Activated naive CD8-positive, alpha-beta T cell treated with anti-CD3 and anti-CD28 coated beads for 36 hours (primary cell): ENCODE measurements at places on chromosomes 7 and 10.

DNA sequence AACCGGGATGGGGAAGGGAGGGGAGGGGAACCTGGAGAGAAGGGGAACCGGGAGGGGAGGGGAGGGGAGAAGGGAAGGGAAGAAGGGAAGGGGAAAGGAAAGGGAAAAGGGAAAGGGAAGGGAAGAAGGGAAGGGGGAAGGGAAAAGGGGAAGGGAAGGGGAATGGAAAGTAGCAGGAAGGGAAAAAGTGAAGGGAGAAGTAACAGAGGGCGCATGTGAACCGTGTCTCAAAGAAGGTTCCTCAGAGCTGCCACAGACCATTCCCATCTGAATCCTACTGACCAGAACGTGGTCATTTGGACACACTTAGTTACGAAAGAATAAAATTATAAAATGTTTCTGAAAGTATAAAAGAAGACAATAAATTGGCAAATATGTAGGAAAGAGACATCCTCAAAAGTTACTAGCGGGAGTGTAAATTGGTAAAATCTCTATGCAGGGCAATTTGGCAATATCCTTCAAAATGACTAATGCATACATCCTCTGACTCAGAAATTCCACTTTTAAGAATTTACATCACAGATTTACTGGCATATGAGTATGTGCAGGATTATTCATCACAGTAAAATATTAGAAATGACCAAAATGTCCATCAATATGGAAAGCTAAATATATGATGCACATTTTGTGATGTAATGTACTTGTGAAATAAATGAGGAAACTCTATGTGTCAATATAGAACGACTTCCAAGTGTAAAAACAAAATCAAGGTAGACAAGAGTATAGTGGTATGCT lies 12.9 kb downstream of the C10orf67 start:
- DNase-seq, result no peak

GRCh38 chr10:61061923-61062504 lies 118.0 kb upstream of the RHOBTB1 start:
- DNase-seq, result no peak

DNA sequence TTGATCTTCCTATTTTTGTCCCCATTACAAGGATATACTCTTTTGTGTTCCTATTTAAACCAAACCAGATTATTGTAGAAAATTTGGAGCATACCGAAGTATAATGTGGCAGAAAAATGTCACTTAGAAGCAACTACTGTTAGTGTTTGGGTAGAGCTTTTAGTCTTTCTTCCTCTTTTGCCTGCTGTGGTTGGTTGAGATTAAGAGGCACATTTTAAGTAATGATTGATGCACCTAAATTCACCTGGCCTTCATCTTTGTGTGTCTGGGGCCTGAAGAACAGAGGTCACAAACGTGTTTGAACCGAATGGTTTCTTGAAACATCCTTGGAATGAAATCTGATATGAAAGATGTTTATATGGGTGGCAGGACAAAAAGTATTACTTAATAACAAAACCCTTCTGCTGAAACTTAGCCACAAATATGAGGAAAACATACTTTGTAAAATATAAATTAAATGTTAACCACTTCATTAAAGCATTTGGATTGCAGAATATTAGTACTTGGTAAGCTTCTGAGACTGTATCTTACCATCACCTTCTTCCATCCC lies 2.6 kb downstream of the BPGM start:
- no peak for DNase-seq

DNA sequence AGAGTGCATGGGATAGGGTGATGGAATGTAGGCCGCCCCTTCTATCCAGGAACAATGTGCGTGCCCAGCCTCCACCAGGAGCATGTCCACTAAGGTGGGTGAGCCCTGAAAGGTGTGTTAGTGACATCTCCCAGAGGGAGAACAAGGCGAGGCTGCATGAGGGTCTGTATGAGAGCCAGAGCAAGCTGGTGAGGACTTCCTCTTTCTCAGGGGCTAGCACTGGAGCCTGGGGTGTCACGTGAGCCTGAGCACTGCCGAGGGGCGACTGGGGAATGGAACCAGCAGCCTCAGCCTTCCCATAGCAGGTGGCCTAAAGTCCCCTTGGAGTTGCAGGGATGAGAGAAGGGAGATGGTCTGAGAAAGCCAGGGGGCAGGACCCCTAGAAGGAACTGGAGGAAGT lies 156.3 kb upstream of the COBL start:
- no peak for DNase-seq

- DNase-seq, result peak; percentile 4
Measured at GRCh38 chr7:80218723-80219122, 84.1 kb downstream of the GNAI1 start.

DNA sequence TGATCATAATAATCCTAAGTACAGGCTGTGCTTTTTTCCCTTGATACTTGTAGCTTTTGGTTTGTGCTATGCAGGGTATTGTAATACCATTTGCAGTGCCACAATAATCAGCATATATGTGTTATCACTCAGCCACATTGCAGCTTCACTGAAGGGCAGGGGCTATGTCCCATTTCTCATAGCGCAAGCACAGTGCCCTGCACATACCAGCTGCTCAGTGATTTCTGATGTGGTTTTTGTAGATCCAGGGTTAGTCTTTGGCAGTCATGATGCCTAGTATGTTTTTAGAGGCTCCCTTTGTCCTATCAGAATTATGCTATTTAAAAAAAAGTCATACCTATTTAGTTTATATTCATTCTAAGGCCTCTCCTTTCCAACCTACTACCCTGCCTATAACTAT lies 25.8 kb downstream of the MET start:
- DNase-seq, result no peak

GRCh38 chr10:45653454-45653853 lies 19.1 kb downstream of the ZFAND4 start:
- no peak for DNase-seq

- no peak for DNase-seq
Measured at GRCh38 chr7:87575521-87575920, 25.2 kb downstream of the ABCB1 start.

GRCh38 chr10:78853864-78854263 lies 214.9 kb upstream of the ZMIZ1 start:
- DNase-seq, result no peak

GRCh38 chr7:126993626-126994213 lies 259.0 kb downstream of the GRM8 start:
- DNase-seq, result no peak

- no peak for DNase-seq
Measured at GRCh38 chr7:28640001-28640400, 227.7 kb downstream of the CREB5 start.

- DNase-seq, result no peak
Measured at GRCh38 chr7:82616059-82616728, 172.6 kb upstream of the CACNA2D1 start.

DNA sequence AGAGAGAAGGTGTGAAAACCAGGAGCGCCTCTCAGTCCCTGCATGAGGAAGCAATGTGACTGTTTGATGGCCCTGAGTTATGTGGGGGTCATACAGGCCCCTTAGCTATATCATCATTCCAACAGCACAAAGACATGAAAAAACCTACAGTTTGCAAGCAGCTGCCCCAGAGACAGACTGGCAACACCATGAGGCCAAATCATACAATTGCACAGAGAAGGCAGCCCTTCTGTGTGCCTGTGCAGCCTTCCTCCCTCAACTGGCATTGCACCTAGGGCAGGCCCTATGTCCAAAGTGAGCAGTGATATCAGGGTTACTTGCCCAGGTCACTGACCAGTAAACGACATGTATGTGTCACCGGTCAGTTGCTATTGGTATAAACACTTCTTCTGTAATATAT lies 41.6 kb downstream of the GPRIN2 start:
- DNase-seq, result no peak

DNA sequence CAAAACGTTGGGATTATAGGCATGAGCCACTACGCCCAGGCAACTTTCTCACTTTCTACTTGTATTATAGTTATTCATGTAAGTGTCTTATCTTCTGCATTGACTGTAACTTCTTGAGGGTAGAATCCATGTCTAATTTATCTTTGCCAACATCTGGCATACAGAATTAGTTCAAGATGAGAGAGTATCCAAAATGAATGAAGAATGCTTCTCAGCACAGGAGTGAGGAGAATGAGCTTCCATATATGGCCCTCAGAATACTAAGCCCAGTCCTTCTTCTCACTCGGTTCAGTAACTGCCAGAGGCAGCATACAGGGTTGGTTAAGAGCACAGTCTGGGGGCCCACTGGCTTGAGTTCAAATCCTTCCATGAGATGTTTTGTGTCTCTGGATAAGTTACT lies 75.0 kb upstream of the LRRC17 start:
- no peak for DNase-seq

DNA sequence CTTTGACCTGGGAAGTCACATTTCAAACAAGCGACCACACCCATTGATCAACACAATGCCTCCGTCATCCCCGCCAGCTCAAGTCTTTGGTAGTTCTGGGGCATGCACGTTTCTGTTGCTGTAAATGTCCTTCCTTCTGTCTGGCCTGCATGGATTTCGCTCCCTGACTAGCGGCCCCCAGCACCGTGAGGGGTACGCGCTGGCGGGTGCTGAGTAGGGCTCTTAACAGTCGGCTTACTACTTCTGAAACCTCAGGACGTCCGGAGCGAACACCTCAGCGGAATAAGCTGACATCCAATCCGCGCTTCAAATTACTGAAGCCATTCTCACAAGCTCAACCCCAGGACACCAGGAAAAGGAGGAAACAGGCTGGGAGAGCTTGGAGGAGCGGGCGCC lies 505 bp downstream of the NUDCD3 start:
- no peak for DNase-seq

GRCh38 chr7:80967071-80967916 lies 48.4 kb upstream of the SEMA3C start:
- DNase-seq, result no peak

DNA sequence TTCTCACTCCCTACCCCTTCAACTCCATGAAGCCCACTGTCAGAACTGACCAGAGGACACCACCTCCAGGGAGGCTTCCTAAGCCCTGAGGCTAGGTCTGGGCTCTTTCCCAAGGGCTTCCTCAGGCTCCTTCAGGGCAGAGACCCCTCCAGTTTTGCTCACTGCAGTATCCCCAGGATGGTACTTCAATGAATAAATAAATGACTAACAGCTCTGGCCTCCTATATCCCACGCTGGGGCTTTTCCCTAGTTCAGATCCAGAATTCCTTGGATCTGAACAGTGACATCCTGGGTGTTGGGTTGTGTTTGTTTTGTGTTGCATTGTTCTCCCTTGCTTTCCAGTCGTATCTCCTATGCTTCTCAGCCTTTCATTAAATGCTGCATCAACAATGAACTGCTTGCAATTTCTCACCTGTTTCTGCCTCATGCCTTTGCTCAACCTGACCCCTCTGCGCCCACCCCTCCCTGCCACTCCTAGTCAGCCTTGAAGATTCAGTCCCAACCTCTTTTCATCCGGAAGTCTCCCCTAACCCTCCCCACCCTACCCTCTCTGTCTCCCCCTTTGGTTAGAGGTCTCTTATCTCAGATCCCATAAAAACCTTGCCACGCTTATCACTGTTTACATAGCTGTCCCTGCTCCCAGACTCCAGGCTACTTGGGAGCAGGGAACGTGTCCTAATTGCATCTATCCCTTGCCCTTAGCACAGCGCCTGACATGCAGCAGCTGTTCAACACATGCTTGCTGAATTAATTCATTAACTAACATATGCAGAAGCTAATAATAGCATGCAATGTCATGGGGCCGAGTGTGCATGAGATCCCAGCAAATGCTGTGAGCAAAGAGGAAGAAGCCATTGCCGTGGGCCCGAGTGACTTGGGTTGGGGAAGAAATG lies 41.7 kb downstream of the PPP1R3C start:
- no peak for DNase-seq

DNA sequence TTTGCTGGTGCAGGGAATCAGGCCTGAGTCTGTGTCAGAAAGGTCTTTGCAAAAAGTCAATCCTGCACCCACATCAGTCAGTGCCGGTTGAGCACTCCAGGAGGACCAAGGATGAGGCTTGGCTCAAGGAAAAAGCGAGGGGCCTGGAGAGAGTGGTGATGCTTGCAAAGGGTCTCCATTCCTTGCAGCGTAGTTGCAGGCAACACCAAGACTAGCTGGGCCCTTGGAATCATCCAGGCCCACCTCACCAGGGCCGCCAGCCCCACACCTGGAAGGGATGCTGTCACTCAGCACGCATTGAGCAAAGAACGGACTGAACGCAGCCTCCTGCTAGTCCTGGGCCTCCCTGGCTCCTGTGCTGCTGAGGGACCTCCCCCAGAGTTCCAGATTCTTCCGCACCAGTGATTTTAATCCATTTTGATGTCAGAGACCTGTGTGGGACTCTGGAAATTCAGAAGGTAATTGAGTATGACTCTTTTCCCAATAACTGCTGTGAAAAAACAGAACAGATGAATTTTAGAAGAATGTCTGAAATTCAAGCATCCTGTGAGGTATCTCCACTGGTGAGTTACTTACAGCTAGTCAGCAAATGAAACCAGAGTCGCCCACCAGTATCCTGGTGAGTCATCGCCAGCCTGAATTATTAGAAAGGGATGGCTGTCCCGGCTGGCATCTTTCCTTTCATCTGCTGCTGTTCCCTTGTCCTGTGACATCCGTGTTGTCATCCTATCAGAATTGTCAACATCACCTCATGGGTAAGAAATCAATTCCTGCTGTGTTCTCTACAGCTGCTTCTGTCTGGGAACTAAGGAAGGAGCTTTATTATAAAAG lies 150.8 kb upstream of the NPS start:
- no peak for DNase-seq

DNA sequence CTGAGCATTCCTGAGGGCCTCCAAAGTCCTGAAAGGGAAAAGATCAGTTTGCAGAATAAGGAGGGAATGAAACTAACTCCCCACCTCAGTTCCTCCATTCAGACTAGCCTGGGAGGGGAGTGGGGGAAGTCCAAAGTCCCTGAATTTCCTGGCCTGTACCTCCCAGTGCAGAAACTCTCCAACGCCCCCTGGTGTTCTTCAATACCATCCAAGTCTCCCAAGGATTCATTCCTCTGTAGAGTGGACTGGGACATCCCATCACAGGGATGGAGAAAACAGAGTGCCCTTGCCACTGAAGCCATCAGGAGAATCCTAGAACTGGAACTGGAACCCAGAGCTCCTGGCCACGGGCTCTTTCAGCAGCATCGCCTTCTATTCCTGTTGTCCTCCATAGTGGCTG lies 1.6 kb upstream of the COL13A1 start:
- no peak for DNase-seq

DNA sequence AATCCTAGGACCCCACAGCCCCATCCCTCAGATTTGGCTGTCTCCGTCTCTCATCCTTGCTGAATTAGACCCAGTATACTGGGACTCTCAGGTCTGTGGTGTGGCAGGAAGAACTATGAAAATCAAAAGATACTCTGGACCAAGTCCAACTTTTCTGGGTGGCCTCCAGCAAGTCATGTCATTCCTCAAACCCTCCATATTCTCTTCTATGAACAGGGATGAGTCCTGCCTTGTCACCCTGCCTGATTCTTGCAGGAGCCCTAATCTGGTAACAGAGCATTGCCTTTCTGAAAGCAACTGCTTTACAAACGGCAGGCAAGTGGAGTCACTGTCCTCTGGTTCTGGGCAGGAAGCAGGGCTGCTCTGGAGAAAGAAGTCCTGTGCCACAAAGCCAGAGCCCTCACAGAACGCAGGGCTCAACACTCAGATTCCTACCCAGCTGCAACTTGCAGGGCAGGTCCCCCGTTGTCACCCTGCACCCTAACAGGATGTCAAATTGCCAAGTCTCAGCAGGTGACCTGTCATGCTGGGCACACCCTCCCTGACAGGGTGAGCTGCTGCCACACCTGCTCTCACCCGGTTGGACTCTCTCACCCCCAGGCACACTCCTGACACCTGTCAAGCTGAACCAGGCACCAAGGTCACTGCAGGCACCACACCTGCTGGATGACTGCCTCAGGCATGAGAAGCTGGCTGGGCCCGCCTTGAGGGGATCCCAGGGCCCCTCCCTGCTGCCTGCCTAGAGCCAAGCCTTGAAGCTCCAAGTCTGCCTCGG lies 227.7 kb downstream of the KCNMA1 start:
- no peak for DNase-seq
